ENCODE measurements at places on chromosomes 5 and 9.

- DNase-seq = no peak
Measured at GRCh38 chr5:132668706-132669454, 4.9 kb upstream of the IL4 start.

DNA sequence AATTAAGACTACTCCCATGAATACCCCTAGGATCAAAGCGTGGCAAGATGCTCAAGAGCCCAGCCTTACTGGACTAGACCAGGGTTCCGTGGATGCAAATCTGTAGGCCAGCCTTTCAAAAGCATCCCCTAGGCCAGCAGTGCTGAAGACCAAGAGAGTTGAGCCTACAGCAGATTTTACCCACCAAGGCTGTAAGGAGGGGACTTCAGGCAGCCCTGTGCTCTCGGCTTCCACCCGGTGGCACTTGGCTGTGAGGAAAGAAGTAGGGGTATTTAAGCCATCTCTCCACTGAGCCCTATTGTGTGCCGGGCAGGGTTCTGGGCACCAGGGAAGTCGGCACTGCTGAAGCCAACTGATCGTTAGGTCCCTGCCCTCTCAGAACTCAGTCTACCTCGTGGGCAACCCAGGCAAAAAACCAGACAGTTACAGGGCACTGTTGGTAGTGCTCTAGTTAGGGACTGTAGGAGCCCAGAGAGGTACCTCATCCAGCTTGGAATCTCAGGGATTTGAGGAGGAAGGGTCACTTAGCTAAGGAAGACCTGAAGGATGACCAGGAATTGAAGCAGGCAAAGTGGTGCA is 25.5 kb downstream of the TCF7 start:
- no peak for DNase-seq

DNA sequence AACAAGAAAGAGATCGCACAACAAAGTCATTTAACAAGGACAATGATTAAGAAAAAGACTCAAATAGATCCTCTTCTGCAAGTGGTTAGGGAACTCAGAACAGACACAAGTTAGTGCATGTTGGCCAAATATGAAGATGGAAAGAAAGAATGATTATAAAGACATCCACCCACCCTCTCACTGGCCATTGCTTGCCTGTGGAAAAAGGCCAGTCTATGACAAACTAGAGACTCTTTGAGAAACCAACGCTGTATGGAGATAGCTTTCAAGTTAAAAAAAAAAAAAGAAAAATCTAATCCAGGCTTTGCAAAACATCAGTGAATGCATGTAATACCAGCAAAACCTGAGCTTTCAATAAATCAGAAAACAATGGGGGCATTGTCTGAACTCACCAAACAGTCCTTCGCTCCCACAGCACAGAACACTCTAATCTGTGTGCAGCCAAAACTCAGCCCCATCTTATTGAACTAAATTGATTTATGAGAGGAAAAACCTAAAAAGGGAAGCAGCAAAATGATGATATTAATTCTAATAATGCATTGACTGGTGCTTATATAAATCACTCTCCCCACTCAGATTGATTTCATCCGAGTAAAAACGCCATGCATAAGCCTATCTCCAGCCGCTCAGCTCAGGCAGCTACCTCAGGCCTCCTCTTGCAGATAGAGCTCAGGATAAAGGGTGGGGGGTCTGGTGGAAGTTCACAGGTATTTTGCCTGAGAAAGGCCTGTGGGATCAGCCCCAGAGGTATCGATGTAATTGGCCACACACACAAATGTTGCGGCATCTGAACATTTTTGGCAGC is 547.1 kb downstream of the CCDC171 start:
- no peak for DNase-seq

GRCh38 chr9:89639367-89639795 is 34.6 kb downstream of the GADD45G start:
- no peak for DNase-seq

DNA sequence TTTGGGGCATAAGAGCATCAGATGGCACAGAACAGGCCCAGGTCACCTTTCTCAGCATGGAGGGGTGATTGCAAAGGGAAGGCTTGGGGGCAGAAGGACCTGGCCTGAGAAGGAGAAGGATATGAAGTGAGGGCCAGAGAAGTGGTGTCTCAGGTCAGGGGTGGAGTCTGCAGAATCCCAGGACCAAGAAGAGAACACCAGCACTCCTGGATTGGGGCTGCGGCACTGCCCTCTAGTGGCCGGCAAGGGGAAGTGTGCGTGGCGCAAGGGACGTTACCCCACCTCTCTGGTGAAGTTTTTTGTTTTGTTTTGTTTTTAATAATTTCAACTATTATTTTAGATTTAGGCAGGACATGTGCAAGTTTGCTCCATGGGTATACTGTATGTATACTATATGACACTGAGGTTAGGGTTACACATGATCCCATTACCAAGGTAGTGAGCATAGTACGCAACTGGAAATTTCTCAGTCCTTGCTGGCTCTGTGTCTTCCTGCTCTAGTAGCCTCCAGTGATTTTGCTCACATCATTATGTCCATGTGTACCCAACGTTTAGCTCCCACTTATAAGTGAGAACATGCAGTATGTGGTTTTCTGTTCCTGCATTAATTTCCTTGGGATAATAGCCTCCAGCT is 1548.6 kb downstream of the EFNA5 start:
- DNase-seq = peak; percentile 47

GRCh38 chr5:97243353-97243752 is 60.3 kb upstream of the RIOK2 start:
- DNase-seq = no peak

GRCh38 chr5:66829826-66830225 is 233.6 kb downstream of the MAST4 start:
- DNase-seq = no peak

- DNase-seq = no peak
Measured at GRCh38 chr9:19492775-19493173, 84.0 kb downstream of the ACER2 start.

- no peak for DNase-seq
Measured at GRCh38 chr5:53335115-53335514, 145.3 kb upstream of the FST start.

GRCh38 chr9:129423216-129423615 is 197.7 kb downstream of the C9orf50 start:
- DNase-seq = no peak

- DNase-seq = no peak
Measured at GRCh38 chr5:12865529-12865928, 961.3 kb upstream of the CTNND2 start.

GRCh38 chr5:54570916-54571315 is 53.4 kb downstream of the SNX18 start:
- DNase-seq = no peak

GRCh38 chr9:120885958-120886357 is 9.0 kb upstream of the PHF19 start:
- DNase-seq = no peak

GRCh38 chr5:173855162-173855994 is 32.8 kb upstream of the CPEB4 start:
- DNase-seq = peak; percentile 87

- DNase-seq = no peak
Measured at GRCh38 chr9:121885345-121885901, 207.7 kb downstream of the TTLL11 start.

- no peak for DNase-seq
Measured at GRCh38 chr9:123912167-123912897, 17.6 kb downstream of the DENND1A start.

GRCh38 chr9:137423514-137424291 is 510 bp downstream of the NOXA1 start:
- peak; percentile 48 for DNase-seq

DNA sequence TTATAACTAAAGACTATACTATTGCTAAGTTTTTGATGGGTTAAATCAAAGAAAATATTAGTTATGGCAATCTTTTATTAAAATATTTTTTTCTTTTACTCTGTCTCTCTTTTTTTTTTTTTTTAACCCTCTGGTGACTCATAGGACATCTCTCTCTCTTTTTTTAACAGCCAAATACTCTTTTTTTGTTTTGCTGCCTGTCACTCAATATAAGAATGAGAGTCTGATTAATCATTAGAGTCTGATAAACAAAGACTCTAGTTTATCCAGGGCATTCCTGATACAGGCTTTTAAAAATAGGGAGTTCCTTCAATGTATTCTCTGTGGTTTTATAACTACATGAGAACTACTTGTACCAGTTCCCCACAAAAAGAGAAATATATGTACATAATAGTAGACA is 77.3 kb downstream of the SLC38A9 start:
- no peak for DNase-seq

DNA sequence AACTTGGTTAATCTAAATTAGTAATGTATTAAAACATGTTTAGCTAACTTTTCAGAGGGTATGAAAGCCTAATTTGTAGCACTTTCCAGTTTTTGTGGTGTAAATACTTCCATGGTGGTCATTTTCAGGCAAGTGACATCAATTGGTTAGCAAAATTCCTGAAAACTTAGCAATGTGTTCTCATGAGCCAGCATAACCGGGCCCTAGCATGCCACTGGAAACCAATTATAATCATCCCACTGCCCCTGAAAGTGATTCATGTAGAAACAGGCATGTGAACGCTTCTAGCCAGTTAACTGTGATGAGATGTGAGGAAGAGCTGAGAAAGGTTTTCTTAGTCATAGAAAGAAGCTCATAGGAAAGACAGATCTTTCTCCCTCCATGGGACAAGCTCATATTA is 417.2 kb downstream of the TLR4 start:
- no peak for DNase-seq

- DNase-seq = no peak
Measured at GRCh38 chr9:92641092-92641809, 28.7 kb downstream of the IPPK start.

DNA sequence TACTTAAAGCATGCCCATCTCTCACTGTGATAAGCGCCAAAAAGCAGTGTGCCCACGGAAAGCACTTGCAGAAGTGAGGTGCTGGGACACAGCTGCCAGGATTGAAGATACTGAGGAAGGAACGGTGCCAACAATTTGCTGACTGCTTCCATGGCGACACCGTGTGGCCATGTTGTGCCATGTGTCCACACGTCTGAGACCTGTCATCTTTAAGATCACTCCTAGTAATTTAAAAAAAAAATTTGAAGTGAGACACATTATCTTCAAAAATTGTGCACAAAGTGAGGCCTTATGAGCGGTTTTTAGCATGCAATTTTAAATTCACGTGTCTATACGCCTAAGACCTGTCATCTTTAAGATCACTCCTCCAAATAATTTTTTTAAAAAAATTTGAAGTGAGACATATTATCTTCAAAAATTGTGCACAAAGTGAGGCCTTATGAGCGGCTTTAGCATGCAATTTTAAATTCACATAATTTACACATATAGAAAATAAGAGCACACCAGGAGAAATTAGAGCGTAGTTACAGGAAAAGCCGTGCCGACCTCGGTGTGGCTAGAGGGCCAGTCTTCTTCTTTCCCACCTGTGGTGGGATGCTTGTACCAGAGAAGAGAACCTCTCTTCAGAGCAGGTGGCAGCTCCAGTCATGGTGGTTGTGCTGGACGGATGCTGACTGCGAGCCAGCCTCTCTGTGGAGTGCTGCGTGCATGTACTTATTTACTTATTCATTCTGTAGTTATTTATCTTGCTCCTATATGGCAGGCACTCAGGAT is 21.4 kb upstream of the FLT4 start:
- DNase-seq = peak; percentile 66

GRCh38 chr9:126661521-126662251 is 48.0 kb downstream of the LMX1B start:
- no peak for DNase-seq

DNA sequence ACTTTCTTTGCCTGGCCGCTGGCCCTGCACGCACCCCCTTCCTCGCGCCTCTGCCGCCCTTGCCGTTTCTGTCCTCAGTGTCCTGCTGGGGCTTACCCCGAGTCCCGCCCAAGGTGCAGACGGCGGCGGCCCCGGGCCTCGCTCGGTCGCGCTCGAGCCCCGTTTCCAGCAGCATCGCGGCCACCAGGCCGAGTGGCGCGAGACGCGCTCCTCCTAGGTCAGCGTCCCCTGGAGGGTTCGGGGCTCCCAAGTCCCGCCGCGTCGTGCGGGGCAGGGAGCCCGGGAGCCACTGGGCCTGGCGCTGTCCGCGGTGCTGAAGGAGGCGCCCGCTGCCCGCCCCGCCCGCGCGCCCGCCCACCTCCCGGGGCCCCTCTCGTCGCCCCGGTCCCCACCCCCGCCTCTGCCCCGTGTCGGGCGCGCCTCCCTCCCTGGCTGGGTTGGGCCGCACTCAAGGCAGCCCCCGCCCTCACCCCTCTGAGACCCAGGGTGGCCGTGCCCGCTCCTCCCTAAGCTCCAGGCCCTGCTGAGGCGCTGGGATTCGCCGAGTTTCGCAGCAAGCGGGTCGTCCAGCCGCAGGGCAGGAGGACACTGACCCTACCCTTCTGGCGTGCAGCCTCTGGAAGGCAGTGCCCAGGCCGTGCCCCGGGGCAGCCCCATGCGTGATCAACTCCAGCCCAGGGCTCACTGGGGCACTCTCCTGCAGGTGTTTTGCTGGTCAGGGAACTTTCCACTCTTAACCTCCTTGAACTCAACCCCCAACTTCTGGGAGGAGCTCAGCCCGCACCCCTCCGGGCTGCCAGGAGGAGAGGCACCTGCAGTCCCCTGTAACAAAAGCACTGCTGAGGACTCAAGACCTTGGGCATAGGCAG is at the start of gene LHX3:
LHX3 (minus strand) TSS at position 291 of the 869 bp plus-strand sequence; CDS start at position 175, 116 bp downstream.
- no peak for DNase-seq

DNA sequence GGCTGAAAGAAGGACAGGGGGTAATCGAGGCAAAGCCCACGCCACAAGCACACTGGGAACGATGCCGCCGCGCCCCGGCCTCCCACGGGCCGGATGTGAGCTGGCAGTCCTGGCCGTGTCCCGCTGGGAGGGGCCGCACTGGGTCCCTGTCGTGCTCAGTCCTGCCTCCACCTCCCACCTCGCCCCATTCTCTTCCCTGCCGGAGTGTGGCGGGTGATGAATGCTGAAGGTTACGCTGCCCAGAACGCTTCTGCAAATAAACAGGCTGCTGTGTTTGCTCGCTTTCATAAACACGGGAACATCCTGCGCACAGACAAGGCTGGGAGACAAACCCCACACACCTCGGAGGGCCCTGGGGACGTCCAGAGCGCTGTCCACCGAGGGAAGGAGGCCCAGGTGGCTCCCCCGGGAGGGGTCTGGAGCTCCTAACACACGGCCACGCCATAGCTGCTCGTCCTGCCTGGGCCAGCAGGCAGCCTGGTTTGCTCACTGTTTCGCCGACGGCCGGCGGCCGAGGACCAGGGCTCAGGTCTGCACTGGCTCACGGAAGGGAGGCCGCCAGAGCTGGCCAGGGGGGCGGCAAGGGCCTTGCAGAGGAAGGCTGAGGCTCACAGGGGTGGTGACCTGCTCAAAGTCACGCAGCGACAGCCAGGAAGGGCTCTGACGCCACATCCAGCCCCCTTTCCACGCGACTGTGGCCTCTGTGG is 2.3 kb downstream of the DNLZ start:
- no peak for DNase-seq

DNA sequence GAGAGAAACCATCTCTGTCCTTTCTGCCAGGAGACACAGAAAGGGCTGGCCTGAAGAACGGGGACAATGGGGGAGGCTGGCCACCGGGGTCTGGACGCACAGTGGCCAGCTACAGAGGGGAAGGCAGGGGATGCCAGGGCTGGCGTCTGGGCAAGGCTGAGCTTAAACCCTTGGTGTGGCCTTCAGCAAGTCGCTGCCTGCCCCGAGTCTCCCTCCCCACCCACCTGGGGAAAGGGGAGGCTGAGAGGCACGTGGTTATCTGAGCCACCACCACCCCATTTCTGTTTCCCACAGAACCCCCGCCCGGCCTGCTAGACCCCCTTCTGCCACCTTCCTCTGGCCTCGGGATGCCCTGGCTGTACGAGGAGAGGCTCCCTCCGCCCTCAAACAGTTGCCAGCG is 115.3 kb downstream of the VAV2 start:
- no peak for DNase-seq

Data from K562 (cell line).